Neural progenitor cell (in vitro differentiated cells): ENCODE measurements at places on chromosomes 11 and 22. TPM values are rescaled to one million over a fixed set of nuclear protein-coding genes. Genes with fewer than 3 reads are reported as not detected.

GRCh38 chr11:8034106-8034585 lies 46.9 kb upstream of the TUB start:
- no peak for DNase-seq
- no peaks in the 10 kb centered on the region for H3K36me3 ChIP-seq
- peaks cover 4% of the 10 kb centered on the region for H3K4me1 ChIP-seq
- peaks cover 18% of the 10 kb centered on the region for H3K27me3 ChIP-seq

DNA sequence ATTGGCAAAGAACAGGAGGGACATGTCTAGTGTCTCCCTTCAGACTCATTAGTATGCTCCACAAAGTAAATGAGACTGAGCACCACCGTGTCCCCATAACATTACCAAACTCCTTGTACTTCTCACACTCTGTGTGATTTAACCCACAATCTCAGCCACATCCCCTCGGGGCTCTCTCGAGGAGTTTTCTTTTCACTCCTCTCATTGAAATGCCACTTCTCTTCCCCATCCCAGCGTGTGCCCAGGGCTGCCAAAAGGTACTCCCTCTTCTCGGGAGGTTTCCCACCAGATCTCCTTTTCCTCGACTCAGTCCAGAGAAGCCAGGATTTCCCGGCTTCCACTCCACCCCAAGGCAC lies 1.1 kb downstream of the RBFOX2 start:
- DNase-seq, result peak; percentile 55
- H3K4me1 ChIP-seq, result peaks cover 27% of the 10 kb centered on the region
- H3K36me3 ChIP-seq, result no peaks in the 10 kb centered on the region
- H3K4me3 ChIP-seq, result peak overlapping the region; percentile 72

GRCh38 chr11:117972629-117973502 lies 13.3 kb upstream of the IL10RA start:
- H3K27me3 ChIP-seq, result no peaks in the 10 kb centered on the region
- no peak overlapping the region for H3K4me3 ChIP-seq
- H3K27ac ChIP-seq, result no peak overlapping the region
- H3K36me3 ChIP-seq, result no peaks in the 10 kb centered on the region
- DNase-seq, result no peak

GRCh38 chr22:22922954-22923319 lies 35.3 kb downstream of the IGLL5 start:
- H3K27me3 ChIP-seq, result peaks cover 74% of the 10 kb centered on the region
- H3K27ac ChIP-seq, result no peak overlapping the region
- peaks cover 3% of the 10 kb centered on the region for H3K4me1 ChIP-seq
- no peak for DNase-seq
- no peak overlapping the region for H3K4me3 ChIP-seq

GRCh38 chr11:65958291-65958690 lies 3.2 kb upstream of the SART1 start:
- no peak overlapping the region for H3K4me3 ChIP-seq
- no peak for DNase-seq
- no peaks in the 10 kb centered on the region for H3K27me3 ChIP-seq
- no peak overlapping the region for H3K27ac ChIP-seq
- H3K36me3 ChIP-seq, result no peaks in the 10 kb centered on the region

- H3K4me3 ChIP-seq, result no peak overlapping the region
- H3K36me3 ChIP-seq, result no peaks in the 10 kb centered on the region
- no peaks in the 10 kb centered on the region for H3K27me3 ChIP-seq
- no peak for DNase-seq
Measured at GRCh38 chr11:128766591-128767081, 72.8 kb downstream of the FLI1 start.

Gene FOXR1
- not detected in 2 replicates for total RNA-seq

Gene PRPF19
- 34.5 and 72.7 TPM in 2 replicates for total RNA-seq

Gene BACE1
- total RNA-seq, result 8.2 and 16.3 TPM in 2 replicates

GRCh38 chr11:10709299-10710086 lies 15.9 kb upstream of the IRAG1 start:
- no peaks in the 10 kb centered on the region for H3K36me3 ChIP-seq
- no peak overlapping the region for H3K27ac ChIP-seq
- H3K4me3 ChIP-seq, result no peak overlapping the region
- H3K27me3 ChIP-seq, result no peaks in the 10 kb centered on the region
- no peak for DNase-seq

Gene MRGPRX4
- not detected in 2 replicates for total RNA-seq

Gene ME3
- 49.6 and 111 TPM in 2 replicates for total RNA-seq

GRCh38 chr11:32426819-32427615 lies 8.3 kb downstream of the WT1 start:
- H3K27ac ChIP-seq, result no peak overlapping the region
- H3K36me3 ChIP-seq, result no peaks in the 10 kb centered on the region
- peak overlapping the region; percentile 47 for H3K4me3 ChIP-seq
- H3K4me1 ChIP-seq, result peaks cover 6% of the 10 kb centered on the region
- H3K27me3 ChIP-seq, result peaks cover 100% of the 10 kb centered on the region

DNA sequence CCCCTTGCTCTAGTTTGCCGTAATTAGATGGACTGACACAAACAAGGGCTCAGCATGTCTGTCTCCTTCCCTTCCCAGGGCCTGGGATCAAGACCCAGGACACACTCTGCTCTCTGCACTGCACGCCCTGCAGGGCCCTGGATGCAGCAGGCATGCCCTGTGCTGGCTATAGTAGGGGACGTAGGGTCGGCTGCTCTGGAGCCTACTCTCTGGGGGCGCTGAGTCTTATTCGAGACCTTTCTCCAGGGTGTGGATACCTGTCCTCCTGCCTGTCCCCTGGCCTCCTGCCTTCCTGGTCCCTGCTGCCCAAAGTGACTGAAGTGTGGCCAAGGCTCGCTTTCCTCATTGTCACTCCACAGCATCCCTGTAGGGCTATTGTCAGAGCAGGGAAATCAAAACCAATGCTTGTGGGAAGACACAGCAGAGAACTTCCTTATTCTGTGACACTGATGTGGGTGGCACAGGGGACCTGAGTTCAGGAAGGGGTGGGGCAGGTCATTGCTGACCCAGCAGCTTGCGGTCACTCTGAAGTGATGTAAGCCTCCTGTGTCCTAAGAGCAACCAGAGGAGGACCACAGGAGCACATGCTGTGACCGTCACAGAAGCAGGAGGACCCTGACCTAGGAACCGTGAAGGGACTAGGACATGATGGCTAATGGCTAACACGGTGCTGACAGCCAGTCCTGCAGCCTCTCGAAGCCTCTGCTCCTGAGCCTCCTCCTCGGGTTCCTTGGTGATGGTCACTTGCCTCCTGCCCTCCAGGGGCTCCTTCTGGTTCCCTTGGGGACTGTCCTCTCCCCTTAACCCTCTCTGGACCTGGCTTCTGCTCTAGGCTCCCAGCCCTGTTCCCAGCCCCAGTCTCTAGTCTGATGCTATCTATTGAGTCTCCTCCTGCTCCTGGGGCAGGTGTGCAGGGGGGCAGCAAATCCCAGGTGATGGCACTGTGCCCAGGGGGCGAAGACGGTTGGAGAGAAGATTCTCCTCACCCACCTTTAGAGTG lies 10.3 kb downstream of the APOBEC3A start:
- no peaks in the 10 kb centered on the region for H3K36me3 ChIP-seq
- no peaks in the 10 kb centered on the region for H3K4me1 ChIP-seq
- no peak for DNase-seq
- H3K27ac ChIP-seq, result no peak overlapping the region
- H3K27me3 ChIP-seq, result no peaks in the 10 kb centered on the region
- no peak overlapping the region for H3K4me3 ChIP-seq

GRCh38 chr11:132643239-132643638 lies 889.1 kb downstream of the OPCML start:
- peak; percentile 33 for DNase-seq
- H3K4me1 ChIP-seq, result peaks cover 11% of the 10 kb centered on the region
- no peaks in the 10 kb centered on the region for H3K36me3 ChIP-seq
- no peak overlapping the region for H3K27ac ChIP-seq
- no peak overlapping the region for H3K4me3 ChIP-seq

- H3K27ac ChIP-seq, result no peak overlapping the region
- no peak for DNase-seq
- H3K4me3 ChIP-seq, result no peak overlapping the region
- H3K27me3 ChIP-seq, result no peaks in the 10 kb centered on the region
- H3K36me3 ChIP-seq, result no peaks in the 10 kb centered on the region
- H3K4me1 ChIP-seq, result no peaks in the 10 kb centered on the region
Measured at GRCh38 chr11:115238791-115239190, 265.4 kb downstream of the CADM1 start.

- no peaks in the 10 kb centered on the region for H3K4me1 ChIP-seq
- H3K4me3 ChIP-seq, result no peak overlapping the region
- no peaks in the 10 kb centered on the region for H3K36me3 ChIP-seq
- DNase-seq, result peak; percentile 70
- H3K27ac ChIP-seq, result no peak overlapping the region
- H3K27me3 ChIP-seq, result peaks cover 80% of the 10 kb centered on the region
Measured at GRCh38 chr22:22753526-22754267, 109.3 kb downstream of the GGTLC2 start.

- H3K36me3 ChIP-seq, result no peaks in the 10 kb centered on the region
- H3K4me1 ChIP-seq, result no peaks in the 10 kb centered on the region
- no peak overlapping the region for H3K27ac ChIP-seq
- H3K27me3 ChIP-seq, result no peaks in the 10 kb centered on the region
Measured at GRCh38 chr11:58641803-58642581, 19.5 kb downstream of the CNTF start.

- no peak overlapping the region for H3K4me3 ChIP-seq
- H3K27me3 ChIP-seq, result peaks cover 5% of the 10 kb centered on the region
- H3K4me1 ChIP-seq, result peaks cover 24% of the 10 kb centered on the region
- no peak for DNase-seq
- no peaks in the 10 kb centered on the region for H3K36me3 ChIP-seq
Measured at GRCh38 chr11:73380331-73380730, 4.1 kb downstream of the RELT start.

- no peaks in the 10 kb centered on the region for H3K27me3 ChIP-seq
- no peak overlapping the region for H3K4me3 ChIP-seq
- peaks cover 10% of the 10 kb centered on the region for H3K4me1 ChIP-seq
- peak; percentile 44 for DNase-seq
Measured at GRCh38 chr11:1502168-1502953, 15.8 kb upstream of the MOB2 start.

- DNase-seq, result no peak
- H3K4me1 ChIP-seq, result peaks cover 7% of the 10 kb centered on the region
- H3K36me3 ChIP-seq, result no peaks in the 10 kb centered on the region
Measured at GRCh38 chr11:32843544-32843943, 13.8 kb downstream of the PRRG4 start.

GRCh38 chr11:122336706-122337105 lies 220.7 kb upstream of the BLID start:
- H3K36me3 ChIP-seq, result no peaks in the 10 kb centered on the region
- no peak for DNase-seq
- no peak overlapping the region for H3K4me3 ChIP-seq
- H3K4me1 ChIP-seq, result no peaks in the 10 kb centered on the region

Gene MRGPRE
- total RNA-seq, result not detected in 2 replicates

GRCh38 chr11:78446210-78446609 lies 28.6 kb upstream of the GAB2 start:
- no peaks in the 10 kb centered on the region for H3K4me1 ChIP-seq
- DNase-seq, result no peak
- no peaks in the 10 kb centered on the region for H3K36me3 ChIP-seq
- H3K4me3 ChIP-seq, result no peak overlapping the region
- no peaks in the 10 kb centered on the region for H3K27me3 ChIP-seq

DNA sequence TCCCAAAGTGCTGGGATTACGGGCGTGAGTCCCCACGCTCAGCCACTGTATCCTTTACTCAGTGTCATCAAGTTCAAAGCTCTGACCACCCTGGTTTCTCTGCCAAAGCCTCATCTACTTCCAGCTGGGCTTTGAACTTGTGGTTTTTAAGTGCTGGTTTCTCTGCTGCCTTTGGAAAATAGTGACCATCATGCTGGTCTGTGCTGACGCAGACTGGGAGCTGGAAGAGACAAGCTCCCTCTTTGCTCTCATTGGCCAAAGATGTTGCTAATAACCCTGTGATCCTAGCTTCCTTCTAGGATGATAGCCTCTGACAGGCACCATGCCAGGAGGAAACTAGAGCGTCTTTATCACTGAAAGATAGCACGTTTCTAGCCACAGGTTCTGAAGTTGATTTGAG lies 62.4 kb downstream of the ALX4 start:
- no peak overlapping the region for H3K4me3 ChIP-seq
- H3K4me1 ChIP-seq, result peaks cover 27% of the 10 kb centered on the region
- H3K36me3 ChIP-seq, result peaks cover 6% of the 10 kb centered on the region

Gene PKP3
- total RNA-seq, result 6.5 and 8.5 TPM in 2 replicates

Gene SLC22A9
- not detected in 2 replicates for total RNA-seq

Gene MOGAT2
- 0.09 TPM in 1 of 2 replicates, not detected in the other for total RNA-seq

- no peaks in the 10 kb centered on the region for H3K4me1 ChIP-seq
- no peak for DNase-seq
- no peak overlapping the region for H3K4me3 ChIP-seq
- no peaks in the 10 kb centered on the region for H3K27me3 ChIP-seq
- H3K27ac ChIP-seq, result no peak overlapping the region
Measured at GRCh38 chr11:115769891-115770290, 265.7 kb upstream of the CADM1 start.

DNA sequence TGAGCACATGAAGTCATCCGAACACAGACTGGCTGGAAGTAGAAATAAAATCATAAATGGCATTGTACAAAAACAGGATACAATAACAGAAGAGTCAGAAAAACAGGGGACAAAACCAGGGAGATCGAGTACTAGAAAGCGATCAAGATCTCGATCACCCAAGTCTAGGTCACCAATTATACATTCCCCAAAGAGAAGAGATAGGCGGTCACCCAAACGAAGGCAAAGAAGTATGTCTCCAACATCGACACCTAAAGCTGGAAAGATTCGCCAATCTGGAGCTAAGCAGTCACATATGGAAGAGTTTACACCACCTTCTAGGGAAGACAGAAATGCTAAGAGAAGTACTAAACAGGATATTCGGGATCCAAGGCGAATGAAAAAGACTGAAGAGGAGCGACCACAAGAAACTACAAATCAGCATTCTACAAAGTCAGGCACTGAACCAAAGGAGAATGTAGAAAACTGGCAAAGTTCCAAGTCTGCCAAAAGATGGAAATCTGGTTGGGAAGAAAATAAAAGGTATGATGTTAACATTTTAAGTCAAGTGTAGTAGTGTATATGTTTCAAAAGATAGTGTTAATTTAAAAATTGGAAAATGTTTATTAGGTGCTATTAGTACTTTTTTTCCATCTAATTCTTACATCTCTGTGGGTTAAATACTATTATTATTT lies 9.4 kb downstream of the PCF11 start:
- H3K36me3 ChIP-seq, result peaks cover 61% of the 10 kb centered on the region
- no peak overlapping the region for H3K4me3 ChIP-seq
- no peak overlapping the region for H3K27ac ChIP-seq
- no peaks in the 10 kb centered on the region for H3K27me3 ChIP-seq

Gene TRIM51
- total RNA-seq, result not detected in 2 replicates

Gene PAX6
- 190 and 215 TPM in 2 replicates for total RNA-seq
